Activated naive CD4-positive, alpha-beta T cell treated with anti-CD3 and anti-CD28 coated beads, Interleukin-2, amount 50 U/mL, for 72 hours (primary cell): ENCODE measurements at places on chromosomes 7 and 10.

DNA sequence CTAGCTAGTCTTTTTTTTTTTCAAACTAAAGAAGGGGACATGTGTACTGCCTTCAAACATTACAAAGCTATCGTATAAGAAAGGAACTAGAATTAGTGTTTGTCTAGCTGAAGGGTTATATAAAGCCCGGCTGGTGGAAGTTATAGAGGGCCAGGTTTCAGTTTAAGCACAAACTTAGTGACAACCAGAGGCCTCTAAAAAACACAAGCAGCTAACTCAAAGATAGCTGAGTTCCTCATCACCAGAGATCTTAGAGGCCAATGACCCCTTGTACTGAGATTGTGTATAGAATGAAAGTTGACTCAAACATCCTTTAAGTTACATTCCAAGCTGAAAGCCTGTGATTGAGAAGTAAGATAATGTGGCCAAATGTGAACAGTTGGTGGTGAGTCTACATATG lies 28.1 kb upstream of the SGMS1 start:
- no peak for DNase-seq

GRCh38 chr10:43913676-43914235 lies 265.1 kb upstream of the ZNF32 start:
- DNase-seq, result no peak

- no peak for DNase-seq
Observed at GRCh38 chr7:77985974-77986339, 187.4 kb downstream of the PHTF2 start.

DNA sequence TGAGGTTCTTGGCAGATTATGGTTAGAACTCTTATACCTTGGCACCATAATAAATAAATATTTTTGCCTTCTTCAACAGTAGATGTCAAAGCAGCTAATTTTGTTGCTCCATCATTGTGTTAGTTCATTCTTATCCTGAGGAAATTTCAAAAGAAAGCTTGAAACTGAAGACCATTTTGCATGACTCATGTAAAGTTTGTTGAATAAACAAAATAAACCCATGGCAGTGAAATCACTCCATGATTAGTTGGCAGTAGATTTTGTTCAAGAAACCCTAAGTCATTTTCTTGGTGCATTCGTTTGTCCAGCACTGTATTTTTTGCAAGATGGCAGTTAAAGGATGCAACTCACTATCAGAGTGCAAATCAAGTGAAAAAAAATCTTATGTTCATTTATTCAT lies 91.6 kb downstream of the HECW1 start:
- DNase-seq, result no peak

DNA sequence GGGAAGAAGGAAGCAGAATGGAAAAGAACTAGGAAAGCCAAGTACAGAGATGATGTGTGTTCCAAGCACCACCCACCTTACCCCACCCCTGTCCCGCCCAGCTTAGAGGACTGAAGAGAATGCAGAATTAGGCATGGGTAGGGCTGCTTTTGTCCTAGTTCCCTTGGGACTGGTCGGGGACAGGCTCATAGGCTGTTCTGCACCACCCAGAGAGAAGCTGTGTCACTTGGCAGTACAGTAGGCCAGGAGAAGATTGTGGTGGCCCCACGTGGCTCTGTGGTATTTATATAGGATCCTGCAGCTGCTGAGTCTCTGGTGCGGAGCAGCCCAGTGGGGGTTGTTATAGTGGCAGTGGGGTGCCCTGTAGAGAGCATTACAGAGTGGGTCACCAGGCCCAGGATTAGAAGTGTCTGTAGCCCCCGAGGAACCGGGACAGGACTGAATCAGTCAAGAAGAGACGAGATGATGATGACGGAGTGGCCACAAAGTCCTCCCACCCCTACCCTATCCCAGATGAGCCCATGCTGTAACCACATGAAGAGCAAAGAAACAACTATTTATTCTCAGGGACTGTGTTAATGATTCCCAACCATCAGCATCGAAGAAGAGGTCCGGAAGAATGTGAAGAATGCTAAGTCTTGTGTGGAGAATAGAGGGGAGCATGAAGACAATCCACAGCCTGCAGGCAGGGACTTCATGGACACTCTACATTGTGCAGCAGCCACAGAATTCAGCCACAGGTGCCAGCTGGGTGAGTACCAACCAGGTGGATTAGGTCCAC lies 88.9 kb downstream of the C1GALT1 start:
- DNase-seq, result no peak

- no peak for DNase-seq
Observed at GRCh38 chr10:27440021-27440420, 64.1 kb upstream of the RAB18 start.

DNA sequence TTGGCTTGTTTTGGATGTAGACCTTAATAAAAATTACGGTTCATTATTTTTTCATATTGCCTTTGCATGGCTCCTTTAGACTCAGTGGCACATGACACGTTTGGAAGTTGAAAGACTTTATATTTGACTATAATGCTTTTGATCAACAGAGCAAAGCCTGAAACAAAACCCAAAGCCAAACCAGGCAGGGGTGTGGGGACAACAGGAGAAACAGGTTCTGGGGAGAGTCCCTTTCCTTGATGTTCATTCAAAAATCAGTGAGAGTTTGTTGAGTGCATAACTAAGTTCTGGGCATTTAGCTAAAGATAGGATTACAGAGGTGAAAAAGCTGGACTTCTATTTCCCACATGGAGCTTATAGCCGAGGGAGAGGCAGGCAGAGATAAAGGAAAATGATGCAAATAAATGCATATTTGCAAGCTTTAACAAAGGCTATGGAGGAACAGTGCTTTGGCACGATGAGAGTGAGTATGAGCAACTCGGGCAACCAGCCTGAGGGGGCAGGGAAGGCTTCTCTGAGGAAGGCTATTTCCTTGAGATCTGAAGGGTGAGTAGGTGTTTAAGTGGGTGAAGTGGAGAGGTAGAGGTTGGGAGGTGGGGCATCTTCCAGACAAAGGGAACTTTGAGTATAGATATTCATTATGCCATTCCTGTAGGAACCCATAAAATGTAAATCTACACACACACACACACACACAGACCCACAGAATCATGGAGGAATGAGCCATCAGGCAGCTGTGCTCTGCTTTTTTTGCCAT lies 34.5 kb upstream of the PDZD8 start:
- no peak for DNase-seq

DNA sequence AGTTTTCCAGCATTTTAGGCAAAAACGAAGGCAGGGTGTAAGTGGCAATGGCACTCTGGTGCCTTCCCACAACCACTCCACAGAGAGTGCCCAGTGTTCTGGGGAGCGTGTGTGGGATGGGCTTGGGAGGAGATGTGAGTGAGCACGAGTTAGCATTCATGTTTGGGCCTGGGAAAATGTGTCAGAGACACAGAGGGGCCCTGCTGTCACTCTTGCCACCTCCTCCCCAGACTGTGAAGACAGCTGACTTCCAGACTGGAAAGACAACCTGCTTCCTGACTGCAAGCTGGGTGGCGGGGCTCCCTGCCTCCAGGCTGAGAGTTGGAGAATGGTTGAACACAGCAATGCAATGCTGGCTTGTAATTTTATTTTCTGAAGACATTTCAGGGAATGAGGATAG lies 454.5 kb upstream of the ZMIZ1 start:
- no peak for DNase-seq

GRCh38 chr10:133159611-133159949 lies 439 bp upstream of the KNDC1 start:
- DNase-seq, result no peak

GRCh38 chr7:34823650-34824258 lies 165.7 kb downstream of the NPSR1 start:
- no peak for DNase-seq

- DNase-seq, result no peak
Observed at GRCh38 chr7:157693521-157694375, 356.9 kb downstream of the DNAJB6 start.

DNA sequence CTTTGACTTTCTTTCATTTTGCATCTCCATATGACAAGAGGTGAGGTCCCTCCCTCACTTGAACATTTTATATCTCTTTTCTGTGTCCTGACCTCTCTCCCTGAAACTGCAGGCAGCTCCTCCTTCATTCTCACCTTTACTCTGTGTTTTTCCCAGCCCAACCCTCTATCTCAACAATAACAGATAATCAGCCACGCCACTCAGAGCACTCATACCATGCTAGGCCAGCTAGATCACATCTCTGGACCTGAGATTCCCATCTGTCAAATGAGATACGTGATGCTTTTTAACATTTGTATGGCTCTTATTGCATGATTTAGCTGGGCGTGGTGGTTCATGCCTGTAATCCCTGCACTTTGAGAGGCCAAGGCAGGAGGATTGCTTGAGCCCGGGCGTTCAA lies 63.1 kb upstream of the PDCD4 start:
- DNase-seq, result no peak

GRCh38 chr10:63374991-63375390 lies 90.8 kb downstream of the JMJD1C start:
- no peak for DNase-seq
